ENCODE measurements at places on chromosomes 12 and 14.

DNA sequence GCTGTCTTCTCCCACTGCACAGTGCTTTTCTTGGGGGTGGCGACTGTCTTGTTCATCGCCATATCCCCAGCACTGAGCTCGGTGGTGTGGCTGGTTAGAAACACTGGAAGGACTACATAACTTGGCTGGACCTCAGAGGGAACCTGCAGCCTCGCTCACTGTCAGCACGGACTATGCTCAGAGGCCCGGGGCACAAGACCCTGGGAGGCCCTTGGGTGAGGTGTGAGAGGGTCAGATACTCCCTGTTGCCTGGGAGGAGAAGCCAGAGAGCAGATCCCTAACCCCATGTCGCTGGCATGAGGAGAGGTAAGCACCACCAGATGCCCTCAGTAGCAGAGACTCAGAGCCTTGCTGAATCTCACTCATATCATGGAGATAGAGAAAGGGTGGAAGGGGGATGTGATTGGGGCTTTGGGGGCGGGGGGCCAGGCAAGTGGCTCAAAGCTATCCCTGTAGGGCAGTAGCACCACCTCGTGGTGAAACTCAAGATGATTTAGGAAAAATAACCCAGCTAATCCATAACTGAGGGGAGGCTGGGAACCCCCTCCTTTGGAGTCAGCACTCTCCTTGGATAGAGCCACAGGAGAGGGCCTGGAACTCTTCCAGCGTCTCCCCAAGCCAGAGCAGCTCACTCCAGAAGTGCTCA lies 18.7 kb upstream of the HDAC7 start:
- no peak for DNase-seq
- H3K4me1 ChIP-seq, result peaks cover 28% of the 10 kb centered on the region
- H3K27me3 ChIP-seq, result no peaks in the 10 kb centered on the region
- no peak overlapping the region for H3K27ac ChIP-seq

GRCh38 chr12:126106706-126107105 lies 1041.5 kb downstream of the AACS start:
- no peak for DNase-seq
- no peaks in the 10 kb centered on the region for H3K36me3 ChIP-seq
- no peak overlapping the region for H3K4me3 ChIP-seq
- H3K4me1 ChIP-seq, result no peaks in the 10 kb centered on the region

DNA sequence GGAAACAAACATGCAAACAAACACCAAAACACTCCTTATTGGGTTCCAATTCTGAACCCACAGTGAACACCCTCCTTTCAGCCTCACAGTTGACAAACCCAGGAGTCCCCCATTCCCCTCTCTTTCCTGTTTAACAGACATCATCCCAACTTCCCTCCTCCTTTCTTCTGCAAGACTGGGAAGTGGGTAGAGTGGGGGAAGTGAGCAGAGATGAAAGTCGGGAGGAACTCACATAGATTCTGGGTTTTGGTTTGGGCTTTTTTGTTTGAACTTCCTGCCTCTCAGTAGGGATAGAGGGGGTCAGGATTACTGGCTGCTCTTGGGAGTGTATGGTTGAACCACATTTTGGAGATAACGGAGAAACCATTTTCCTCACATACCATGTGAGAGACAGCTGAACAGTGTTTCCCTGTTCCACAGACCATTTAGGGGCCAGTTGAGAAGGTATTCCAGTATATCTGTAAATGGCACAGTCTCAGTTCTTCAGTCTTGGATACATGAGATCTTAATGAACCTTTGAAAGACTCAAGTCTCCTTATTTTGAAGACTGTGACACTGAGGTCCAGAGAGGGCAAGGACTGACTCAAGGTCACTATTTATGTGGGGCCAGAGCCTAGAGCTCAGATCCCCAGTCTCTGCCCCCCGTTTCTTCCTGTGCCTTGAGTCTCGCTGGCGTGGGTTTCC lies 3.9 kb upstream of the GPR84 start:
- peaks cover 25% of the 10 kb centered on the region for H3K4me1 ChIP-seq
- H3K27ac ChIP-seq, result no peak overlapping the region
- H3K36me3 ChIP-seq, result no peaks in the 10 kb centered on the region
- H3K27me3 ChIP-seq, result no peaks in the 10 kb centered on the region

DNA sequence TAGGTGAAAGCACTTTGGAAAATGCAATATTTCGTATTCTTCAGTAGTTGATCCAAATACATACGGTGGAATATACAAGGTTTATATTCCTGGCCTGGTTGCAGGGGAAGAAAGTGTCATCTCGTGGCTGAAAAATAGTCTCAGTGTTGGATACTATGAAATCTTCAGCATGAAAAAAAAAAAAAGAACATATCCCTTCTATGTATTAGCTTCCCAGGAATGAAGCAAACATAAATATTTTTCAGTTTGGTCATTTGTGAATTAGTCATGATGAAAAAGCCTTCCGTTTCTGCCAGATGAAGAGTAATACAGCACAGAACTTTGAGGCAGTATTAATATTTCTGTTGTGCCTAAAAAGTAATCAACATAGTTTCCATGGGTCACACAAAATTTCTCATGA lies 36.7 kb downstream of the FLRT2 start:
- DNase-seq, result no peak
- H3K36me3 ChIP-seq, result no peaks in the 10 kb centered on the region
- H3K27me3 ChIP-seq, result no peaks in the 10 kb centered on the region
- H3K4me1 ChIP-seq, result no peaks in the 10 kb centered on the region
- no peak overlapping the region for H3K4me3 ChIP-seq
- H3K27ac ChIP-seq, result no peak overlapping the region

GRCh38 chr12:2797721-2798418 lies 3.1 kb downstream of the FKBP4 start:
- no peak overlapping the region for H3K27ac ChIP-seq
- H3K36me3 ChIP-seq, result peaks cover 53% of the 10 kb centered on the region
- no peaks in the 10 kb centered on the region for H3K27me3 ChIP-seq
- H3K4me1 ChIP-seq, result peaks cover 21% of the 10 kb centered on the region

DNA sequence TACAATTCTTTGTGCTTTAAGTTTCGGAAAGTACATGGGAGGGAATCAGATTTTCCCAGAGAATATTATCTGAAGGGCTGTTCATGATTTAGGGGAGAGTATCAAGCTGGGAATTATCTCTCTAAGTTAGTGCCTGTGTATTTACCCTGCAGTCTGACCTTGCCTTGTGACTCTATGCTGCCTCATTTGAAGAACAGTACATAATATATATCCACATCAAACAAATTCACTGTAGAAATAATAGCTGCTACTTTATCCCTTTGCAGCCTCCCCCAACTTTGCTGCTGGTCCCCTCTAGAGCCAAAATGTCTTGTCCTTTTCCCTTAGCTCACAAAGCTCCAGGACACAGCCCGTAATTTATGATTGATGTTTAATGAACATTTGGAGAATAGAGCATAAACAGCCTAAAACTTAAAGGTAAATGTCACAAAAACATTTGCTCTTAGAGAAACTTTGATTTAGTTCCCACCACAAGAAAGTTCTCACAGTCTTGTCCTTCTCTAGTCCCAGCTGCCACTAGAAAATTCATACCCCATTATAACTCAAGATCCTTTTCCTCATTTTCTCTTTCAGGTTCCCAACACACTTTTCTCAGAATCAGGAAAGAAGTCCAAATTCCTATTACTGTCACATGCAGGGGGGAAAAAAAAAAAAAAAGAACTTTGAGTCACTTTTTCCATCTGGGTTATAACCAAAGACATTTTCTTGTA lies 1009.6 kb downstream of the FLRT2 start:
- no peak for DNase-seq
- no peak overlapping the region for H3K27ac ChIP-seq
- H3K36me3 ChIP-seq, result no peaks in the 10 kb centered on the region
- H3K27me3 ChIP-seq, result no peaks in the 10 kb centered on the region
- H3K4me1 ChIP-seq, result no peaks in the 10 kb centered on the region

DNA sequence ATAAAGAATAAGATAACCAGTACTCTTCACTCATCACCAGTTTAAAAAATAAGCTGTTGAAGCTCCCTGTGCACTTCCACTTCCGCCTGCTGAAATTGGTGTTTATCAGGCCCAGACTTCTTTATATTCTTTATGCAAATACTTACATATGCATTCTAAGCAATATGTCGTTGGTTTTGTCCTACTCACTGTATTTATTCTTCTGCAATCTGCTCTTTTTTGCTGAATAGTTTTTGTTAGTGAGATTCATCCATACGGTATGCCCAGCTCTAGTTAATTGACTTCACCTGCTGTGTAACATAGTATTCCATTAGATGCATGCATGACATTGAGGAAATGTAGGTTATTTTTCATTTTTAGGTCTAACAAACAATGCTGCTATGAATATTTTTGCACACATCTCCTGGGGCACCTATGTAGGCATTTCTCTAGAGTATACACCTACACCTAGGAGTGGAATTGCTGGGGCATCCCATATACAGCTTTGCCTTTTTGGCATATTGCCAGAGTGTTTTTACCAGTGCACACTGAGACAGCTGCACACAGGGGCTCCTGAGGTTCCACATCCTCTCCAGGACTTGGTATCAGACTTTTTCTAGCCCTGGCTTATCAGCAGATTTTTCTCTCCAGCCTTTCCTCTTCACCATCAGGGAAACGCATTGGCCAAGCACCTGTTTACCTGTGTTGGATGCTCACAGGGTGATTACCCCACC lies 1.0 kb upstream of the NRIP2 start:
- H3K27ac ChIP-seq, result no peak overlapping the region
- peaks cover 11% of the 10 kb centered on the region for H3K36me3 ChIP-seq
- H3K4me3 ChIP-seq, result no peak overlapping the region

DNA sequence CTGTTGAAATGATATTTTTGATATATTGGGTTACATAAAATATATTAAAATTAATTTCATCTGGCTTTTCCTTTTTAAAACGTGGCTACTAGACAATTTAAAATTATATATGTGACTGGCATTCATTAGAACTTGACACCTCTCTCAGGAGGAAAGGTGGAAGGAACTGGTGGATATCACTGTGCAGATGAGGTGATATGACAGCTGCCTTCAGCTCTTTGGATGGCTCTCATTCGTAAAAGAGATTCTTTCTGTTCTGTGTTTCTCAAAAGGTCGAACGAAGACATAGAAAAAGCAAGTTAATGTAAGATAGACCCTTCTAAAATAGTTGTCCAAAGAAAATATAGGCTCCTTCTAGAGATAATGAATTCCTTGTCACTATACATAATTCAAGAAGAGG lies 36.6 kb downstream of the CRADD start:
- H3K27me3 ChIP-seq, result no peaks in the 10 kb centered on the region
- no peaks in the 10 kb centered on the region for H3K36me3 ChIP-seq

DNA sequence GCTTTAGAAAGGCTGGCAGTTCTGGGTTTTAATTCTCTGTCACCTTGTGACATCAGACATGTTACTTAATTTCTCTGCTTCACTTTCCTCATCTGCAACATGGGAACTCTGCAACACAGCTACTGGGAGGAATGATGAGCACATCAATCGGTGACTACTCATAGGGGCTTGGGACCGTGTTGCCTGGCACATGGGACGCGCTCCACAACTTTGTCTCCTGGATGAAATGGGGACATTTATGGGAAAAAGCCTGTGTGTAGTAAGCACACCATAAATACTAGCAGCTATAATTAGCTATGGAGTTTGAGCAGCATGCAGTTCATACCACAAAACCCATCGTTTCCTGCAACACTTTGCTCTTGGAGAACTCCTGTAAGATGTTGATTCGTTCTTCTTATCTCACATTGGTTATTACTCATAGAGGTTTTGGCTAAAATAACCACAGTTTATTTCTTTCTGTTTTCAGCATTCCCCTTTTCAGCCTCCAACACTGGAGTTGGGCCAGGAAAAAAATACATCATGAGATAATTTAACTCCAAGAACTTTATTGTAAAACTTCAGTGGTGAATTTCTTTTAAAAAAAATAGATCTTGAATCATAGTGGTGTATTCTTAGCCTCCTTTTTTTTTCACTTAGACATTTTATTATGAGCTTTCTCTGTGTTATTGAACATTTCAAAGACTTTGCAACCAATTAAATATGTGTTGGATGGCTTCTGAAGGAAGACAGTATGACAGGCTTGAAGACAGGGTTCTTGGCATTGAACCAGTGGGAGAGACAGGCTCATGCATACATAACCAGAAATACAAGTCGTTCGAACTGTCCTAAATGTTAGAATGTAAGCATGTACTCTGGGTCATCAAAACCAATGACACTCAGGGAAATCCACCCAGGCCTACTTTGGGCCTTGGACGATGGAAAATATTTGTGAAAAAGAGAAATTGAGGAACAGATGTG lies 72.7 kb downstream of the RIN3 start:
- peak overlapping the region; percentile 55 for H3K4me3 ChIP-seq
- H3K36me3 ChIP-seq, result no peaks in the 10 kb centered on the region
- H3K27me3 ChIP-seq, result no peaks in the 10 kb centered on the region

- H3K4me1 ChIP-seq, result no peaks in the 10 kb centered on the region
- DNase-seq, result no peak
- no peak overlapping the region for H3K4me3 ChIP-seq
Observed at GRCh38 chr14:29062976-29063375, 296.4 kb downstream of the FOXG1 start.

- H3K27me3 ChIP-seq, result no peaks in the 10 kb centered on the region
- H3K4me3 ChIP-seq, result no peak overlapping the region
- no peaks in the 10 kb centered on the region for H3K4me1 ChIP-seq
- no peak overlapping the region for H3K27ac ChIP-seq
Observed at GRCh38 chr12:58584880-58585279, 335.4 kb downstream of the LRIG3 start.

All from CD8-positive, alpha-beta memory T cell (primary cell).